ENCODE measurements at places on chromosomes 2 and 18.
A peak's percentile ranks its signal among the peaks of the same experiment; 100 is the strongest.

- no peak for DNase-seq
Measured at GRCh38 chr2:70726947-70727725, 40.9 kb downstream of the ADD2 start.

GRCh38 chr2:146572598-146572997, 1272.2 kb upstream of the ACVR2A start:
- no peak for DNase-seq

DNA sequence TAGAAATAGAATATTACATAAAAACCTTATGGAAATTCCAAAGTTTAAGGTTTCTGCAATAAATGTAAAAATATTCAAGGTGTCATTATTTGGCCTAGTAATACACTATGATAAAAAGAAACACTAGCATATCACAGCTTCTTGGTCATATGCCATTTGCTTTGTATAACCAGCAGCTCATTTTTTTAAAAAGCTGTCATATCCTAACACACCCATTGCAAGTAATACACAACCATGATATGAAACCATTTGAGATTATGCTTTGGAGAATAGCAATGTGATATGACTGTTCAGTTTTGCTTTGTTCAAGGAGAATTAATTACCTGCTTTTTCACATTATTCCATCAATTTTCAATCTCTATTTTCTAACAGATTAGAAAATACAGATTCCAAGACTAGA, 149.0 kb downstream of the IKZF2 start:
- no peak for DNase-seq

- DNase-seq: no peak
Measured at GRCh38 chr2:11556101-11556806, 22.4 kb downstream of the GREB1 start.

GRCh38 chr2:112831513-112831845, 5.1 kb downstream of the IL1B start:
- no peak for DNase-seq

GRCh38 chr2:109270505-109271312, 141.7 kb downstream of the SH3RF3 start:
- DNase-seq: no peak

DNA sequence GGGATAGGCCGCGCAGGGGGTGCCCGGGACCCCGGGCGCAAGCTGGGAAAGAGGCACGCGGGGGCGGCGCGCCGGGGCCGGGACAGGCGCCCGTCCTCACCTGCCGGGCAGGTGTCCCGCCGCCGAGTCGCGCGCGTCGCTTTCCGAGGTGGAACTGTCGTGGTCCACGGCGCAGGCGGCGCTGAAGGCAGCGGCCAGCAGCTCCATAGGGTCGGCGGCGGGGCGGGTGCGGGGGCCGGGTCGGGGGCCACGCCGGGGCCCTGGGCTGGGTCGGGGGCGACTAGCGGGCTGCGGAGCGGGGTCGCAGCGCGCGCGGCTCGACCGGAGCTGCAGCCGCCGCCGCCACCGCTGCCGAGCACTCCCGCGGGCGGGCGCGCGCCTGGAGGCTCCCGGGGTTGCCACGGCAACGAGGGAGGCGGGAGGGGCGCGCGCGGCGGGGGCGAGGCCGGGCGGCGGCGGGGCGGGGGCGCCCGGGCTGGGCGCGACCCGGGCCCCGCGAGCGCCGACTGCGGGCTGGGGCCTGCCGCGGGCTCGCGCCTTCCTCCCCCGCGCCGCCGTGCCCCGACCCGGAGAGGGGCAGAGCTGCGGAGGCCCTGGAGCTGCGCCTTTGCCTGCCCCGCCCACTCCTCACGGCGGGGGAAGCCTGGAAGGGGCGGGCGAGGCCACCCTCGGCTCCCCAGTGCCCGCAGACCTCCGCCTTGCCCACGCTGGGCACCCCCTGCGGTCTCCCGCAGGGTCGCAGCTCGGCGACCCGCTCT, 57.9 kb downstream of the SNORC start:
- DNase-seq: peak; percentile 18

- DNase-seq: no peak
Measured at GRCh38 chr2:21233194-21233593, 109.4 kb downstream of the TDRD15 start.

DNA sequence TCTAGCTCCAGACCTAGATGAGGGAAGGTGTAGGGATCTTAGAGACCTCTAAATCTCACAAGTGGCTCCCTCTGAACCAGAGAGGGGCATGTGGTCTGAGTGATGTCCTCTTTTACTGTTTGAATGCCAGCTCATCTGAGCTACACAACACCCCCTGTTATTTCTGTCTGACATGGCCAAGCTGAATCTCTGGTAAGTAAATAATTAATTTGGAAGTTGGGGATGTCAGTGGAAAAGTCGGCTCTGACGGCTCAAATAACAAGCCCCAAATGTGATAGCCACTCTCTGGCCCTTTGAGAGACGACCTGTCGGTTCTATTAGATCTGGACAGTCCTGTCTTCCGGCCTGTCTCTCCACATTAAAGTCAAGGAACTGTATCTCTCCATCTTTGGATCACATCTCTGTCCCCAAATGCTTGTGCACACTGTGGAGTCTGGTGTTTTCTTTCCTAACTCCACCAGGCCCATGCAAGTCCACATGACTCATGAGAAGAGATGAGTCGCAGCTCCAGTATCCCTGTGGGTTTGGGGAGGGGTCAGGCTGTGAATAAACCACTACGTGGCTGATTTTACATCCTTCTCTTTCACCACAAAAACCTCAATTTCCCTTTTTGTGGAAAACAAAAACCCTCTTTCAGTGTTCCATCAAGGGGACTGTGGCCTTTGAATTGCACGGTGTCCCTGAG, 52.5 kb downstream of the SETBP1 start:
- no peak for DNase-seq

DNA sequence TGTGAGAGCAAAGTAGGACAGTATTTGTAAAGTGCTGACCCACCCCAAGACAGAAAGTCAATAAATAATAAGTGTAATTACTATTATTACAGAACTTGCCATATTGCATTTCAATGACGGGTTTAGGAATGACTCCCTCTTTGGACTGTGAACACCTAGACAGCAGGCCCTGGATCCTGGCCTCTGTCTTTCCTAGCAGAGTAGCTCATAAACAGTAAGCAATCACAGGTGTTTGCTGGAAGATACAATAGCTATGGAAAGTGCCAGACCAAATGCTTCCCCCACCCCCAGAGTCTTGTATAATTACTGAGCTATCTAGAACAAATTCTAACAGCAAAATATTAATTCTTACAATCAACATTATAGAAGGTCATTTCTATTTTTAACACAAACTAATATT, 20.1 kb upstream of the MYO1B start:
- DNase-seq: no peak

DNA sequence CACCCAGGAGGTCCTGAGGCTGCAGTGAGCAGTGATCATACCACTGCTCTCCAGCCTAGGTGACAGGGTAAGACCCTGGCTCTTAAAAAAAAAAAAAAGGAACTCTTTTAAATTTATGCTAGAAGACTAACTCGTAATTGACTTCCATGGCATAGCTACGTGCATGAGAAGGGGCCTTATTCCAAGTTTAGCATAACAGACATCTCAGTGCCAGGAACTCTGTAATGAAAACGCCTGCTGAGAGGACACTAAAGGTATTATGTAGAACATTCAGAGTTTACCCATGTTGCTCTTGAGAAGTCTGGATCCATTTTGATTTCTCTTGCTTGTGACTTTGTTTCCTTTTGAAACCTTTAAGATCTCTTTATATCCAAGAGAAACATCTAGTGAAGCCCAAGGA, 276.0 kb downstream of the ZNF407 start:
- DNase-seq: no peak

DNA sequence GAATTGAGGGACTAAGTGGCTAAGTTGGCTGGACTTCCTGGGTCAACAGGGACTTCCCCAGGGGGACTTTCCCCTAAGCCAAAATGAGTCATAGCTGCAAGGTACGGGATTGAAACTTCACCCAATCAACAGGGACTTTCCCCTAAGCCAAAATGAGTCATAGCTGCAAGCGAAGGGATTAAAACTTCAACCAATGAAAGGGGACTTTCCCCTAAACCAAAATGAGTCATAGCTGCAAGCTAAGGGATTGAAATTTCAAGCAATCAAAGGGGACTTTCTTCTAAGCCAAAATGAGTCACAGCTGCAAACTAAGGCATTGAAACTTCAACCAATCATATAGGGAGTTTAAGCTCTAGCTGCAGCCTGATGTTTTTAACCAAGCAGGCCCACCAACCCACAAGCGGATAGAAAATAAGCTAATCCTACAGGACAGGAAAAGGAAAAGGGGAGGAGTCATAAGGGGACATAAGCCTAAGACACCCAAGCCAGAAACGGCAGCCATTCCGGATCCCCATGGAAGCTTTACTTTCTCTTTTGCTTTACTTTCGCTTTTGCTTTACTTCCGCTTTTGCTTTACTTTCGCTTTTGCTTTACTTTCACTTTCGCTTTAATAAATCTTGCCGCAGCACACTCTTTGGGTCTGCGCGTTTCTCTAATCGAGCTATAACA, 1375.4 kb upstream of the CELF4 start:
- peak; percentile 44 for DNase-seq

DNA sequence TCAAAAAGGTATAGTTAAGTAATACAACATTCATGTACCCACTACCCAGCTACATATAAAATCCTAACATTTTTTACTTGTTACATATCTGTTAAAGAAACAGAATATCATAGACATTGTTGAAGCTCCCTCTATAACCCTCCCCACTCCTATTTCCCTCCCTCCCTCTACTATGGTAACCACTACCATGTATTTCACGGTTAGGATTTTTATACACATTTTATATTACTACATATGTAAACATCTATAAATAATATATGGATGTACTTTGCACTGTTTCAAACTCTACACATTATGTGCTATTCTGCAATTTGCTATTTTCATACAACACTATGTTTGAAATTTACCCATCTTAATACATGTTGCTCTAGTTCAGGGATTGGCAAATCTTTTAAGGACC, 36.3 kb downstream of the THOC1 start:
- no peak for DNase-seq

GRCh38 chr2:230877759-230878598, 13.2 kb downstream of the ITM2C start:
- DNase-seq: no peak

GRCh38 chr2:85806358-85807118, 52.7 kb downstream of the ATOH8 start:
- DNase-seq: no peak

DNA sequence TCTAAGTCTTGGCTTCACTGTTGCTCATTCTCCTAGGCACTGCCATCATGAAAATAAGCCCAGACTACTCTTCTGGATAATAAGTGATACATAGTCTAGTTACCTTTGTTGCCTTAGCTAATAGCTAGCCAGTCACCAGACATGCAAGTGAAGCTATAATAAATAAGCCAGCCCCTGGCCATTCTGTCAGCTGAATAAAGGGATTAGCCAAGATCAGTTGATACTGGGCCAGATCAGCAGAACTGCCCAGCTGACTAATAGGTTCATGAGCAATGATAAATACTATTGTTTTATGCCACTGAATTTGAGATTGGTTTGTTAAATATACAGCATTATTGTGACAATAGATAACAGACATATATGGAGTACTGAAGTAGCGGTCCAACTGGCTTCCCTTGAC, 8.0 kb upstream of the C2orf69 start:
- DNase-seq: no peak

DNA sequence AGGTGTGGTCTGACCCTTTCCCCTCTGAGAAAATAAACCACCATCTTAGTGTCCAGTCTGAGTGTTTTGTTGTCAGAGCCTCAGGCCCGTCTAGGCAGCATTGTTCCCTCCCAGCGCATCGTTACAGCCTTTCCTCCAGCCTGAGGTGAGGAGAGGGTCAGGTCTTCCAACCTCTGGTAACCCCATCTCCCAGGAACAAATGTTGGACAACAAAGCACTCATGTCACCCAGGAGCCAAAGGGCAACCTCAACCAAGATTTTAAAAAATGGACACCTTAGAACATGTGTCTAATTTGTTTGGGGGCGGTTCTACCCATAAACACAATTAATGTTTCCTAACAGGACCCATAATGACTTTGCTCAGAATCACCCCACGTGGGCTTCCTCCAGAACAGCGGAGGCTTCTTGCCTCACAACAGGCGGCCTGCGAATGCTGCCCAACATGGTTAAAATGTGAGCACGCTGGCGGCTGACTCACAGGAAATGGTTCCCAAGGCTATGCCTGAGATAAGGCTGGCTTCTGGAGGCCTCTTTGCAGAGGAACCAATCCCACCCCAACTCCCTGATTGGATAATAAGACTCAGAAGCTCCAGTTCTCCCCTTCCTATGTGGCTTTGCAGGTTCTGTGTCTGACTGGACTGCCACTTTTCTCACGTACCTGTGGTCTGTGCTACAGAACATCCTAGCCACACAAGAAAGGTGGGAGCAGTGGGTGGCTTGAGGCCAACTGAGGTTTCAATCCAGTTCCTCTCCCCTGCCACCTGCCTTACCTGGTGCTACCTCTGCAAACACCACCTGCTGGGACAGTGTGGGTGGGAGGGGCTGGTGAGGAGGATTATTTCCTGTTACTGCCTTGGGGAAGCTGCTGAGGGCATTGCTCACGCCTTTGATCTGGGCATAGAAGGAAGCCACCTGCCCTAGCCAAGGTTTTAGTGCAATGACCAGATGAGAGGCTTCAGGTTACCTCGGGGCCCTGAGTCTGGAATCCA, 108.8 kb downstream of the B3GNT2 start:
- DNase-seq: no peak

Measured in activated naive CD4-positive, alpha-beta T cell treated with anti-CD3 and anti-CD28 coated beads, Interleukin-2, amount 50 U/mL, for 16 hours (primary cell).